ENCODE measurements at places on chromosomes 3 and 15. TPM values are rescaled to one million over a fixed set of nuclear protein-coding genes. Genes with fewer than 3 reads are reported as not detected.

Gene CLDND1
- polyA plus RNA-seq = 104 TPM

Gene GBE1
- 32.6 TPM for polyA plus RNA-seq

Gene CFAP92
- 0.62 TPM for polyA plus RNA-seq

Gene PDCD10
- 48.9 TPM for polyA plus RNA-seq

Gene TLR9
- 0.33 TPM for polyA plus RNA-seq

Gene NISCH
- 85.3 TPM for polyA plus RNA-seq

Gene AHSG
- polyA plus RNA-seq = 0.71 TPM

Gene SAXO2
- polyA plus RNA-seq = 0.49 TPM

Gene IGF2BP2
- polyA plus RNA-seq = 6.8 TPM
